NCI-H524 (cell line): ENCODE measurements at places on chromosomes 7 and 10.

DNA sequence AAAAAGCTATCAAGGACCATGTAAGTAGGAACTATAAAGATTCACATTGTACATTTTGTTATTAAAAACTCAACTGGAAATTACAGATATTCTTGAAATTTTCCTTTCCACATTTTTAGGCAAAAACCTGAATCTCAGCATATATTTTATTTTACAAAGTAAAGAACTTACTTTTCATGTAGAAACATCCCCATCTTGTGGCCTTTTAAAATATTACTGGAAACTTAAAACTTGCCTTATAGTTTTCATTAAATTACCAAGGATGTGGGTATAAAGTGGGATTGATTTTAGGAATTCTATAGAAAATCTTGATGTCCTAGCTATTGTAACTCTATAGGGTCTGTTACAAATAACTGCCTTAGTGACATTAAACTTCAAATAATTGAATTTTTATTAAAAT, 10.6 kb downstream of the DBF4 start:
- DNase-seq: no peak

DNA sequence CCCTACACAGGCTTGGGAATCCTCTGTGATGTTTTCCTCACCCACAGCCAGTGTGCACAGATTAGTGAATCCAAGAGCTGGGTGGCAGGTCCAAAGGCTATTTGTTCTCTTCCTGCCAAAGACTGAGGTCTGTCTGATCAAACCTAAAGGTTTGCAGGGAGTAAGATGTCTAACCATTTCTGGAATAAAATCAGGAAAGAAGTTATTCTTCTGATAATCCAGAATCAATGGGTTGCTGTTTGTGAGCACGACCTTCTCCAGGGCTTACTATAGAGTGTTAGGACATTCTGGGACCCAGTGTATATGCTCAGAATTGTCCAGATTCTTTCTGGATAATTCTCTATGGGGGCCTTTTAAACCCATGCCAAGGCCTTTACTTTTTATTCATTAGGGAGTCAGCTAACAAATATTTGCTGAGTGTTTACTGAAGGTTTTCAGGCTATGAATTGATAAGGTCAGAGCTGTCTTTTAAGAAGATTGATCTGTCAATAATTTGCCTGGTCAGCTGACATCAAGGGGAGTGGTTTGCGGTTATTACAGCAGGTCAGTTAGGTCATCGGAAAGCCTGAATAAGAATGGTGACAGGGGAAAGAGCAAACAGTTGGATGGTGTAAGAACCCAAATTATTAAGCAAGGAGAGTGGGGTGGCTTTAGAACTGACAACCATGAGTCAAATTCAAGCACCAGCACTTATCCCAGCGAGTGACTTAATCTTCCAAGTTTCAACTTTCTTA, 7.5 kb upstream of the TECTB start:
- DNase-seq: no peak

- DNase-seq: no peak
Measured at GRCh38 chr7:134629445-134629844, 17.2 kb upstream of the BPGM start.

DNA sequence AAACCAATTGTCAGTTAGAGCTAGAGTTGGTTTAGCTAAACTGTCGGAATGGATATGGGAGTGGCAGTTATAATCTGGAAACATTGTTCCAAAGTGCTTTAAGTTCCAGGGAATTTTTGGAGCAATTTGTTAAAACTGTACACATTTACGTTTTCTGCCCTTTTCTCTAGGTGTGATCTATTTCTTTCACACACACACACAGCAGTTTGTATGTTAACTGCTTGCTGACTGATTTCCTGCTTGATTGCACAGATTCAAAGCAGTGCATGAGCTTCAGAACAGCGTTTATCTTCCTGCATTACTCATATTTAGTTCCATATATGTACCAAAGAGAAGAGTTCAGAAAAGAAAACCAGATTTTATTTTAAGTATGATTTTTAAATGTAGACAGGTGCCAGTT, 57.9 kb downstream of the MGMT start:
- no peak for DNase-seq

DNA sequence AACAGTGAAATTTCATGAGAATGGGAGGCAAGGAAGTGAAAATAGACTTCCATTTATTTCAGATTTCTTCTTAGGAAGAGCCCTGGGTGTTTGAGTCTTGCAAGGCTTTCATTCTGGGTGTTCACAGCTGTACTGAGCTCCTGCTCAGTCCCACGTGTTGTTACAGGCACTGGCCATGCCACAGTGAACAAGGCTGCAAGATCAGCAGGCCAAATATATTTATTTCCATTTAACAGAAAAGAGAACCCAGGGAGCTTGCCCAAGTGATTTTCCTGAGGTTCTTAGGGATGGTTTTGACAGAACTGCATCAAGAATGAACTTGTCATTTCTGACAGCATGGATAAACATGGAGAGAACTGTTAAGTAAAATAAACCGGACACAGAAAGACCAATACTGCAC, 54.5 kb upstream of the CD36 start:
- DNase-seq: no peak
